Activated CD4-positive, alpha-beta T cell treated with anti-CD3 and anti-CD28 coated beads, Interleukin-2, amount 10 ng/mL, durations not matched to agents 7 days and 5 days (primary cell): ENCODE measurements at places on chromosomes 11 and 22. TPM values are rescaled to one million over a fixed set of nuclear protein-coding genes. Genes with fewer than 3 reads are reported as not detected.

INS gene
- total RNA-seq: not detected

CRYBB3 gene
- total RNA-seq: 0.25 TPM

SHANK2 gene
- not detected for total RNA-seq

BCO2 gene
- 1.2 TPM for total RNA-seq

HBD gene
- not detected for total RNA-seq

MUC6 gene
- total RNA-seq: not detected

SLC22A12 gene
- total RNA-seq: not detected

UPK3A gene
- not detected for total RNA-seq

MRE11 gene
- 44.2 TPM for total RNA-seq

A4GALT gene
- 0.35 TPM for total RNA-seq

ADAMTS8 gene
- not detected for total RNA-seq

DNA sequence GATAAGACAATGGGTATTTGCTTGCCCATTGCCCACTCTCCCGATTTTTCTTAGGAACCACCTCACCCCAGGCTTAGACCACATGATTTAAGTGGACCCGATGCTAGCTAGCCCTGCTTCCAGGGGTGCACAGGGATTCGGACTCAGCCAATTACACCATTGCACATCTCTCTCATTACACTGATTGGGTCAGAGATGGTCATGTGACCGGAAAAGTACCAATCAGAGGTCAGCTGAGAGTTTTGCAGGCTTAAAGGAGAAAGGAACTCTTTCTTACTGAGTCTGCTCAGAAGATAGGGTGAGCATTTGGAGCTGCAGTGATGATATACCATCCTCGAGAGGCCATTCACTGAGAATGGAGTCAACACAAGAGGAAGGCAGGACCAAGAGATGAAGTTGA is 12.2 kb upstream of the ANKK1 start:
- no peak for DNase-seq
- H3K4me3 ChIP-seq: no peak overlapping the region
- no peak overlapping the region for H3K27ac ChIP-seq
- H3K27me3 ChIP-seq: no peaks in the 10 kb centered on the region

DNA sequence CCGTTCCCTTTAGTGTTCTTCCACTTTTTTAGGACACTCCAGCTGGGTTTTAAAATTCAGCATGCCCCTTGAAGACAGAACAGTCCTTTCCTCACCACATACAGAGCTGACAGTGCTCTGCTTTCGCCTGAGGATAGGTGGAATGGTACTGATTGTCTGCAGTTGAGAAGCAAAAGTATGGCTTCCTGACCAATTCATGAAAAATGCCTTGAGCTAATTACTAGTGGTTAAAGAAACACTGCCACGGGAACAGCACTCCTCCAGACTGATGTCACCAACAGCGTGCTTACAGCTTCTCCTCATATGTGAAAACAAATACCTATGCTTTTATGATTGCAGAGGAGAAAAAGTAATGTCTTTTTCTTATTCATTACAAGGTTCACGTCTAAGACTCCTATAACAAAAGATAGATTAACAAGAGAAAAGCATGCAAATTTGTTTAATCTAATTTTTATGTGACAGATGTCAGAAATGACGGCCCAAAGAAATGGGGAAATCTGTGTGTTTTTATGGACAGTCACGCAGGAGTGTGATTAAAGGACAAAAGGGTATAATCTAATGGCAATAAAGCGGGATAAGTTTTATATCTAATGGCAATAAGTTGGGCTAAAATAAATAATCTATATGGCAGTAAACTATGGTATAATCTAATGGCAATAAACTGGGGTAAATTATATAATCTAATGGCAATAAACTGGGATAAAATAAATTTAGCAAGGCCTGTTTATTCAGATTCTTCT is 123.4 kb upstream of the ARHGAP42 start:
- no peaks in the 10 kb centered on the region for H3K4me1 ChIP-seq
- no peaks in the 10 kb centered on the region for H3K27me3 ChIP-seq
- no peak overlapping the region for H3K27ac ChIP-seq

- no peak overlapping the region for H3K4me3 ChIP-seq
- no peak for DNase-seq
- H3K27ac ChIP-seq: no peak overlapping the region
- no peaks in the 10 kb centered on the region for H3K36me3 ChIP-seq
Observed at GRCh38 chr11:27651711-27652110, 48.5 kb downstream of the BDNF start.

- peaks cover 8% of the 10 kb centered on the region for H3K4me1 ChIP-seq
- H3K4me3 ChIP-seq: no peak overlapping the region
- no peaks in the 10 kb centered on the region for H3K27me3 ChIP-seq
- H3K36me3 ChIP-seq: no peaks in the 10 kb centered on the region
- H3K27ac ChIP-seq: peak overlapping the region; percentile 64
Observed at GRCh38 chr22:24190159-24190540, 8.9 kb downstream of the SUSD2 start.

GRCh38 chr11:68650801-68651200 is 33.5 kb upstream of the GAL start:
- no peaks in the 10 kb centered on the region for H3K36me3 ChIP-seq
- no peak overlapping the region for H3K4me3 ChIP-seq
- no peak for DNase-seq
- no peak overlapping the region for H3K27ac ChIP-seq

DNA sequence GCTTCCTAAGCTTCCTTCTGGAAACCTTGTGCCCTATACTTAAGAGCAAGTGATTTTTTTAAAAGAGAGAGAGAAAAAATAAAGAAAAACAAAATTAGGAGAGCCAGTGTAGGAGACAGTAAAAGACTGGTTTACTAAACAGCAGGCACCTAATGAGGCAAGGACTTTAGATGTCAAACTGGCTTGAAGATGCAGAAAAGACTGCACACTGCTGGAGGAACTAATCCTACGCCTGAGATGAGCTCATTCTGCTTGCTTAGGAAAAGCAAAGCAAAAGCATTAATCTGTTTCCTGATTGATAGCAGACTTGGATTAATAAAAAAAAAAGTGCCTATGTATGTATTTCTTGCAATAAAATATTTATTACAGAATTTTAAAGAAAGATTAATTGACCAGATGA is 113.6 kb upstream of the SEZ6L start:
- H3K4me1 ChIP-seq: no peaks in the 10 kb centered on the region
- DNase-seq: no peak
- H3K4me3 ChIP-seq: no peak overlapping the region
- no peak overlapping the region for H3K27ac ChIP-seq

DNA sequence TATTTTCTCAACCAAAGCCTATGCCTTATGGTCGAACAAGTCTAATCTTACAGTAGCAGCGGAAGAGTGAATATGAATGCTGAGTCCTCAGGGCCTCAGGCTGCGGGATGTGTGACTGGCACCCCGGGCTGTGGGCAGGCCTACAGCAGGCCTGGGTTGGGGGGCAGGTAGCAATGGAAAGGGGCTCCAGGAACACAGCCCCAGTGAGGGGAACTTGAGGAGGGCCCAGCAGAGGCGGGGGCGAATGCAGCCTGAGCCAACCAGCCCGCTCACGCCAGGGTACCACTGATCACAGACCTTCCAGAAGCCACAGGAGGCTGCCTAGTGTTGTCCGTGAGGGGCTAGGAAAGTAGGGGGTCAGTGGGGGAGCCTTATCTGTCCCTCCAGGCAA is 11.3 kb upstream of the CD5 start:
- H3K36me3 ChIP-seq: peaks cover 4% of the 10 kb centered on the region
- no peak for DNase-seq
- peak overlapping the region; percentile 89 for H3K27ac ChIP-seq
- H3K4me1 ChIP-seq: peaks cover 71% of the 10 kb centered on the region
- peak overlapping the region; percentile 73 for H3K4me3 ChIP-seq

- H3K4me3 ChIP-seq: no peak overlapping the region
- H3K4me1 ChIP-seq: peaks cover 27% of the 10 kb centered on the region
- no peaks in the 10 kb centered on the region for H3K36me3 ChIP-seq
Observed at GRCh38 chr11:9344061-9344680, 29.8 kb upstream of the TMEM41B start.

DNA sequence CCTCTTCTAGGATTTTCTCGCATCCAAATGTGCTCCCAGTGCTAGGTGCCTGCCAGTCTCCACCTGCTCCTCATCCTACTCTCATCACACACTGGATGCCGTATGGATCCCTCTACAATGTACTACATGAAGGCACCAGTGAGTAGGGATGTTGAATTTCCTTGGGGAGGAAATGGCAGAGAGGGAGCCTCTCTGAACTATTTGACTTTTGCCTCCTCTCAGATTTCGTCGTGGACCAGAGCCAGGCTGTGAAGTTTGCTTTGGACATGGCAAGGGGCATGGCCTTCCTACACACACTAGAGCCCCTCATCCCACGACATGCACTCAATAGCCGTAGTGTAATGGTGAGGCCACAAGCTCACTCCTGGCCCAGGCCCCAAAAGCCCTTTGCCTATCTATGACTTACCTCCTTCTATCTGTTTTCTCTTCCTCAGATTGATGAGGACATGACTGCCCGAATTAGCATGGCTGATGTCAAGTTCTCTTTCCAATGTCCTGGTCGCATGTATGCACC is 2.5 kb downstream of the TAF10 start:
- no peaks in the 10 kb centered on the region for H3K27me3 ChIP-seq
- peaks cover 38% of the 10 kb centered on the region for H3K4me1 ChIP-seq
- DNase-seq: no peak
- peak overlapping the region; percentile 42 for H3K27ac ChIP-seq

DNA sequence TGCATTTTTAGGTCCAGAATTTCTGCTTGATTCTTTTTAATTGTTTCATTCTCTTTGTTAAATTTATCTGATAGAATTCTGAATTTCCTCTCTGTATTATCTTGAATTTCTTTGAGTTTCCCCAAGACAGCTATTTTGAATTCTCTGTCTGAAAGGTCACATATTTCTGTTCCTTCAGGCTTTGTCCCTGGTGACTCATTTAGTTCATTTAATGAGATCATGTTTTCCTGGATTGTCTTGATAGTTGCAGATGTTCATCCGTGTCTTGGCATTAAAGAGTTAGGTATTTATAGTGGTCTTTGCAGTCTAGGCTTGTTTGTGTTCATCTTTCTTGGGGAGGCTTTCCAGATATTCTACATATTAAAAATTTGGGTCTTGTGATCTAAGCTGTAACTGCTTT is 694.8 kb upstream of the CCDC179 start:
- H3K4me1 ChIP-seq: no peaks in the 10 kb centered on the region
- no peak overlapping the region for H3K4me3 ChIP-seq
- H3K27ac ChIP-seq: no peak overlapping the region
- H3K27me3 ChIP-seq: no peaks in the 10 kb centered on the region
- no peak for DNase-seq
- H3K36me3 ChIP-seq: no peaks in the 10 kb centered on the region

DNA sequence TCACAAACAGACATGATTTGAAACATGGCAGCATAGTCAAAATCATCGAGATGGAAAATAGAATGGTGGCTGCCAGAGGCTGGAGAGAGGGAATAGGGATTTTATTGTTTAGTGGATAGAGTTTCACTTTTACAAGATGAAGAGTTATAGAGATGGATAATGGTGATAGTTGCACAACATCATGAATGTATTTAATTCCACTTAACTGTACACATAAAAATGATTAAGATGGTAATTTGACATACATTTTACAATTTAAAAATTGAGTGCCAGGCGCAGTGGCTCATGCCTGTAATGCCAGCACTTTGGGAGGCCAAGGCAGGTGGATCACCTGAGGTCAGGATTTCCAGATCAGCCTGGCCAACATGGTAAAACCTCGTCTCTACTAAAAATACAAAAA is 21.2 kb downstream of the TTC28 start:
- H3K27ac ChIP-seq: no peak overlapping the region
- H3K36me3 ChIP-seq: no peaks in the 10 kb centered on the region

- H3K36me3 ChIP-seq: peaks cover 50% of the 10 kb centered on the region
- peak overlapping the region; percentile 95 for H3K27ac ChIP-seq
- no peak for DNase-seq
- H3K27me3 ChIP-seq: peaks cover 6% of the 10 kb centered on the region
- peak overlapping the region; percentile 89 for H3K4me3 ChIP-seq
- peaks cover 43% of the 10 kb centered on the region for H3K4me1 ChIP-seq
Observed at GRCh38 chr11:35663408-35663702, 780 bp downstream of the TRIM44 start.
